ENCODE measurements at places on chromosomes 3 and 15. TPM values are rescaled to one million over a fixed set of nuclear protein-coding genes. Genes with fewer than 3 reads are reported as not detected.

GRCh38 chr3:146899171-146899570, 294.0 kb upstream of the PLSCR5 start:
- ATAC-seq: no peak

DNA sequence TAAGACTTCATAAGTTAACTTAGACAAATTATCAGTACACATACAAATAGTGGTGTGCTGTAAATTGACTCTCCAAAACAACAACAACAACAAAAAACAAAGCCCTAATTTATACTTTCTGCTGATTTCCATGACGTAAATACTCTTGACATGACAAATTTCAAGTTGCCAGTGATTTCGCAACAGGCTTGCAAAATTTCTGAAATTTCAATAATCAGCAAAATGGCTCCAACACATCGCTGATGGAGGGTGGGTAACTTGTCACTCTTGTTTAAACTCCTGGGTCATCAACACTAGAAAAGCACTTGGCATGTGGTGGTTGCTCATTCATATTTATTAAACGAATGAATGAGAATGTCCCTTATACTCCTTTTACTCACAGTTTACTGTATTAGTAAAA, 205.2 kb upstream of the SATB1 start:
- ATAC-seq: no peak

- no peak for ATAC-seq
Observed at GRCh38 chr15:70068783-70069565, 28.7 kb downstream of the TLE3 start.

- ATAC-seq: no peak
Observed at GRCh38 chr15:82653483-82654168, 6.5 kb upstream of the CPEB1 start.

- no peak for ATAC-seq
Observed at GRCh38 chr3:120419797-120420196, 31.0 kb downstream of the FSTL1 start.

GRCh38 chr3:112871735-112872134, 25.1 kb upstream of the CD200R1L start:
- ATAC-seq: no peak

DNA sequence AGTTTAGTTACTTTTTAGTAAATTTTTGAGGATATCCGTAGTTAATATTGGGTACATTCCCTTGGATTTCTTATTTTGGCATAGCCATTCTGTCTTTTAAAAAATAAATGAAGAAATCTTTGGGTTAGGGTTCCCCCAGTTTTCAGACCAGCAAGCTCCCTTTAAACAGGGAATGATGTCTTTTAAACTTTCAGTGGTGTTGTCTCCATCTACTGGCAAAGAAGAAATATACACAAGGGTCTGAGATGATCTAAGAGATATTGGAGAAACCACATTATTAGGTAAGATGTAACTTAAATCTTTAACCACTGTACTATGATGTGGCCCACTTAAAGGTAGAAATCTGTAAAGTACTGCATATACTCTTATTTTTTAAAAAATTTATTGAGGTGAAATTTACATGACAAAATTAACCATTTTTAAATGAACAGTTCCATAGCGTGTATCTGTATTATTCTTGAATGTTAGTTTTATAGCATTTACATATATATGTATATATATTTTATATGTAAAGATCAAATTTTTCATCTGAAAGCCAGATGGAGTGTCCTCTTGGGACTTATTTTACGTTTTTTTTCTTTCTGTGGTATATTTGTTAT, 35.1 kb upstream of the EIF3J start:
- no peak for ATAC-seq

DNA sequence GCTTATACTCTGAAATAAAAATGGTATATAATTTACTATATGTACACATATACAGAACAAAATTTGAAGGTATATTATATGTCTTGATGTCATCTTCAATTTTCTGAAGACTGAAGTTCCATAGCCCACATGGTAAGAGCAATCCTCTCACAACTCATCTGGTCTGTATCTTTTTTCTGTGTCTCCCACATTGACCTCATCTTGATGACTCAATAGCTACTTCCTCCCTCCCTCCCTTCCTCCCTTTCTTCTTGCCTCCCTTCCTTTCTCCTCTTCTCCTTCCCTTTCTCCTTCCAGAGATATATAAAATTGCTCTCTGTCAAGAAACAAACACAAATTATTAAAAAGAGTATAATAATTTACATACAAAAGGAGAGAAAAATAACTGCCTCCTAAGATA, 268.5 kb downstream of the SQOR start:
- ATAC-seq: no peak

DNA sequence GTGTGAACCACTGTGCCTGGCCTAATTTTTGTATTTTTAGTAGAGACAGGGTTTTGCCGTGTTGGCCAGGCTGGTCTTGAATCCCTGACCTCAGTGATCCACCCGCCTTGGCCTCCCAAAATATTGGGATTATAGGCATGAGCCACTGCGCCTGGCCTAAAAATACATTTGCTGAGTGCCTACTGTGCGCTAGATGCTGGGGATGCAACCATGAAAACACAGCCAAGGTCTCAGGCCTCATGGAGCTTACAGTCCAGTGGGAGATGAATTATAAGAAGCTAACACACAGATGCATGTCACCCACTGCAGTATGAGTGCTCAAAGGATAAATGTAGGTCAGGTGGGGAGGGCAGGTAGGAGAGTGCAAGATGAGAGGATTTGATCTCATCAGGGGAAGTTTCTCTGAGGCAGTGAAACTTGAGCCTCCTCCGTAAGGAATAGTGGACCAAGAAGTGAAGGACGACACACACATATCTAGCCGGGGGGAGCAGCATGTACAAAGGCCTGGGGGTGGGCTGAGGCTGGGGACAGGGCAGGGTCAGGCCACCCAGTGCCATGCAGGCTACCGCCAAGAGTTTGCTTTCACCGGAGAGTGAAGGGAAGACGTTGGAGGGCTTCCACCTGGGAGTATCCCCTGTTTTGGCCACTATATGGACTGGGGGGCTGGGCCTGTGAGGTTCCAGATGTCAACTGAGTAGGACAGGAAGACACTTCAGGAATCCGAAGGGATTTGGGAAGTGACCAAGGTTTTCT, 24.3 kb downstream of the IRAK2 start:
- no peak for ATAC-seq

DNA sequence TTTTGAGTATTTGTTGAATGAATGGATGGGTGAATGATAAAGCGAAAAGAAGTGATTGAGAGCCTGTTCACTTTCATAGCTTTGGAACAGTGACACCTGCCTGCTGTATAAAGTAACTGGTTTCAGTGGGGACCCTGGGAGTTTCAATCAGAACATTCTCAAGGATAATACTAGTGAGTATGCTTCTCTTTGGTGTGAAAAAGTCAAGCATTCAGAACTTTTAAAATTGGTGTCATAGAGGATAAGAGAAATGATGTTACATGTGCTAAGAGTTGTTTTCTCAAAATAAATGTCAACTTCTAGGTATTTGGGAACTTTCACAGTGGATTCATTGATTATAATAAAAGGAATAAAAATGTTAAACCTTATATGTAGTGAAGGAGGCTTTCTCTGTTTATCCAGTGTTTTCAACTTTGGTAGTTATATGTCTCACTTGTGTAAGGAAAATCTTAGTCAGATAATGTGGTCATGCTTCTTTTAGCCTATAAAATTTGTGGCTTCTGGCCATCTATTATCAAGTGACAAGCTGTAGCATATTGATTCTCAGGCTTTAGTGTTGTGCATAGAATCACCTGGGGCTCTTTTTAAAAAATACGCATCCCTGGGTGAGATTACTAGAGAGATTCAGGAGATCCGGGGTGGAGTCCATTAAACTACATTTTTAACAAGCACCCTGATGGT, 11.9 kb downstream of the LRCH3 start:
- no peak for ATAC-seq

GRCh38 chr3:138347960-138348753, at the start of gene MRAS:
MRAS (plus strand) TSS chr3:138348579; CDS start chr3:138372884, 24,305 bp downstream.
- peak; percentile 72 for ATAC-seq

DNA sequence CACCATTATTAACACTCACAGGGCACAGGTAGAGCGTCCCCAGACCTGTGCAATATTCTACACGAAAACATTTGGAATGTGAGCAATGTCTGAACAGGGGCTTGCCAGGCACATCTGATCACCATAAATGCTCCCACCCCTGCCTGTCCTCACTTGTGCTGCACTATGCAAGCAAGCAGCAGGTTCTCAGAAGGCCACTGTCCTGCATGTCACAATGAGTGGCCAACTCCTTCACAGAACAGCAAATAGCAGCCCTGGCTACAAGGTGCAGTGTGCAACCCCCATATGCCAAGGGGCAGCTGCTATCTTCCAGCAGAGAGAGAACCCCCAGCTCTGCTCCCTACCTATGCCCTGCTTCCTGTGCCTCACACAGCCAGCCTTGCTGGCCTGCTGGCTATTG, 32.6 kb downstream of the SEC22C start:
- no peak for ATAC-seq

- no peak for ATAC-seq
Observed at GRCh38 chr15:52486003-52486996, 42.4 kb downstream of the MYO5A start.

DNA sequence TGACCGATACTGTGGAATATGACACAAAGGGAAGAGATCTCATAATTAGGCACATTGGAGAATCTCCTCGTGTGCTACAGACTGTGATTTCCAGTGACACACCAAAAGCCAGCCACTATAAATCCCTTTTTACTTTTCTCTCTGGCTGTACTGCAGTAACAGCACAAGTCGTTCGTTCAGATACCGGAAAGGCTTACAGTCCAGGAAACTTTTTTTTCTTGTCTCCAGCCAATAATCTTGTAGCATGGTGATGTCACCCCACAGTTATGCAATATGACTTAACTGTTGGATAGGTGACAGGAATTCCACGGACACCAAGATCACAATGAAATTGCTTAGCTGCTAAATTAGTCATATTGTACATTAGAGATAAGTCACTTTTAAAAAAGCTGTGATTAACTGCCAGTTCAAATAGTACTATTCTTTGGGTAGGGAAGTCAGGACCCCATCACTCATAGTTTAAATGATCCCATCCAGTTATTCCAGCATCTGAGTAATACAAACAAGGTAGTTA, 36.3 kb upstream of the TSC22D2 start:
- peak; percentile 88 for ATAC-seq

GRCh38 chr3:61574854-61575253, 13.5 kb downstream of the PTPRG start:
- ATAC-seq: peak; percentile 32

GRCh38 chr3:189288348-189289235, 116.8 kb downstream of the TPRG1 start:
- ATAC-seq: no peak

- peak; percentile 58 for ATAC-seq
Observed at GRCh38 chr3:183317886-183318865, 65.1 kb downstream of the B3GNT5 start.

GRCh38 chr3:185630182-185630622, 44.1 kb downstream of the SENP2 start:
- no peak for ATAC-seq

GRCh38 chr3:190608850-190609589, 95.1 kb downstream of the IL1RAP start:
- no peak for ATAC-seq

- ATAC-seq: peak; percentile 88
Observed at GRCh38 chr3:139559541-139559940, 20.0 kb upstream of the RBP1 start.

DNA sequence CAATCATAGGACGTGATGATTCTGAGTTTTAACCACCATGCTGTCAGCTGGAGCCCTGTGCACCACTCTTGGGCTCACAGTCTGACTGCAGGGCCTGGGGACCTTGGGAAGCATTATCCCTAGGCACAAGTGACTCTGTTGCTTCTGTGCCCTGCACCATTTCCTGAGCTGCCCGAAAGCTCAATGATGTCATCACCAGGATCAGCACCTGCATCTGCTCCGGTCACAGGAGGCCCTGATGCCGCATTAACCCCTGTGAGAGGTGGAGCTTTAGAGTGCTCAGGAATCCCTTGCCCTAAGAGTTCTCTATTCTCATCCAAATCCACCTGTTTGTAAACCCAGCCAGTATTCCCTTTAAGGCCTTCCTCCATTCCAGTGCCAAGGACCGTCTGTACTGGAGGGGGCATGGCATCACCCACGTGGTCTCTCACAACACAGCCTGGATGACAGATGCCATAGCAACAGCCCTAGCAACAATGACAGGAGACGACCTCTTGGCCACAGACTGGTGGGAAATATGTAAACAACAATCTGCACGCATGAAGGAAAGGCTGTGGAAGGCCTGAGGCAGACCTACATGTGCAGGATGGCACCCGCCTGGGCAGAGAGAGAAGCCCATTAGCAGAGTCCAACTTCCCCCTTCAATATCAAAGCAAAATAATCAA, 37.9 kb downstream of the NTRK3 start:
- no peak for ATAC-seq

Gene GABRR3
- not detected for total RNA-seq

Gene ZNF501
- total RNA-seq: 1.1 TPM

Gene A4GNT
- total RNA-seq: not detected

Gene AMT
- total RNA-seq: 0.88 TPM

Gene CFAP161
- 0.36 TPM for total RNA-seq

Gene RBPMS2
- total RNA-seq: 0.48 TPM

Gene PLCL2
- 0.80 TPM for total RNA-seq

Gene DNAH12
- 0.08 TPM for total RNA-seq

Gene CCDC54
- total RNA-seq: not detected

Gene ACTRT3
- 1.6 TPM for total RNA-seq

Data from esophagus mucosa (tissue), 1 donor.